ENCODE measurements at places on chromosomes 11 and 22.

- DNase-seq: no peak
Observed at GRCh38 chr11:76172583-76172982, 33.7 kb downstream of the WNT11 start.

GRCh38 chr11:2143799-2144543 is 4.8 kb upstream of the IGF2 start:
- no peak for DNase-seq

- no peak for DNase-seq
Observed at GRCh38 chr22:32728291-32728690, 73.2 kb upstream of the TIMP3 start.

- DNase-seq: no peak
Observed at GRCh38 chr11:119470317-119471291, 47.6 kb upstream of the THY1 start.

- no peak for DNase-seq
Observed at GRCh38 chr11:121790430-121790829, 325.6 kb downstream of the BLID start.

- no peak for DNase-seq
Observed at GRCh38 chr22:31628969-31629708, 32.9 kb downstream of the PISD start.

GRCh38 chr22:46346680-46347405 is 11.3 kb downstream of the TRMU start:
- DNase-seq: no peak
